ENCODE measurements at places on chromosomes 7 and 10. TPM values are rescaled to one million over a fixed set of nuclear protein-coding genes. Genes with fewer than 3 reads are reported as not detected.

GRCh38 chr10:34648919-34649318, 166.2 kb downstream of the PARD3 start:
- H3K27me3 ChIP-seq = no peaks in the 10 kb centered on the region
- peaks cover 17% of the 10 kb centered on the region for H3K4me1 ChIP-seq
- no peak overlapping the region for H3K27ac ChIP-seq
- no peak for DNase-seq
- H3K36me3 ChIP-seq = no peaks in the 10 kb centered on the region

- H3K27me3 ChIP-seq = no peaks in the 10 kb centered on the region
- H3K4me1 ChIP-seq = no peaks in the 10 kb centered on the region
- DNase-seq = no peak
- no peak overlapping the region for H3K27ac ChIP-seq
Observed at GRCh38 chr10:126997801-126998590, 92.8 kb downstream of the DOCK1 start.

The IFRD1 gene
- 27.8 TPM for total RNA-seq

DNA sequence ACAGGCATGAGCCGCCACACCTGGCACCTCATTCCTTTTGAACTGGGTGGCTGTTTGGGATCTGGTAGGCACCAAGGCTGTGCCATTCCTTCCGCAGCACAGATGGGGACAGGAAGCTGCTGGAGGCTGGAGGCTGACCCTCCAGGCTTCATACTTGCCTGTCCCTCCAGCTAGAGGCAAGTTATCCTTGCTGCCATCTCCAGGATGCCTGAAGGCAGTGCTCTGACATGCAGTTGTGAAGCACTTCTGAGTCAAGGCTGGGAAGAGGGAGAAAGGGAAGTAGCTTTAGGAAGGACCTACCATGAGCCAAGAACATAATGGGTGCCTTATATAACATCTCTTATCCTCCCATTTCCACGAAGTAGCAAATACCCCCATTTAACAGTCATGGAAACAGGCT, 9.5 kb downstream of the MARVELD1 start:
- no peaks in the 10 kb centered on the region for H3K4me1 ChIP-seq
- no peak overlapping the region for H3K4me3 ChIP-seq
- H3K27ac ChIP-seq = no peak overlapping the region

DNA sequence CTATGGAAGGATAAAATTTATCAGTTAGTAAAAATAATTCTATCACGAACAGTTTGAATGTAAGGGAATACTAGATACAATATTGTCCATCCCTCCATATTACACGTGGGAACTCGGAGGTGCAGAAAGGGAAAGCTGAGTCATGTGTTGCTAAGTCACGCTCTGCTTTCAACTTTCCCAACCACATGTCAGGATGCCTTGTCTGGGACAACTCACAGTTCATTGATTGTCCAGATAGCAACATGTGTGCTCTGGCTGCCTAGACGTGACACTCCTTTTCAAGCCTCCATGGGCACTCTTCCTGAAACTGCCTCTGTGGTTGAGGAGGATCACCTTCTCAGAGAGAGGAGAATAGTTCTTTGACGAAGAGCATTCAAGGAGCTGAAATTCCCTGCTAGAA, 808.1 kb downstream of the GRID1 start:
- no peaks in the 10 kb centered on the region for H3K27me3 ChIP-seq
- H3K4me1 ChIP-seq = no peaks in the 10 kb centered on the region
- H3K36me3 ChIP-seq = no peaks in the 10 kb centered on the region
- no peak for DNase-seq
- no peak overlapping the region for H3K27ac ChIP-seq

The FLNC gene
- total RNA-seq = 0.27 TPM

- H3K27me3 ChIP-seq = no peaks in the 10 kb centered on the region
- H3K4me3 ChIP-seq = no peak overlapping the region
- no peak overlapping the region for H3K27ac ChIP-seq
- H3K4me1 ChIP-seq = no peaks in the 10 kb centered on the region
Observed at GRCh38 chr7:115178835-115179234, 256.9 kb downstream of the MDFIC start.

The NSUN5 gene
- total RNA-seq = 9.8 TPM
